ENCODE measurements at places on chromosomes 1 and 21.

GRCh38 chr1:202270871-202271326, 70.8 kb downstream of the UBE2T start:
- DNase-seq = no peak

DNA sequence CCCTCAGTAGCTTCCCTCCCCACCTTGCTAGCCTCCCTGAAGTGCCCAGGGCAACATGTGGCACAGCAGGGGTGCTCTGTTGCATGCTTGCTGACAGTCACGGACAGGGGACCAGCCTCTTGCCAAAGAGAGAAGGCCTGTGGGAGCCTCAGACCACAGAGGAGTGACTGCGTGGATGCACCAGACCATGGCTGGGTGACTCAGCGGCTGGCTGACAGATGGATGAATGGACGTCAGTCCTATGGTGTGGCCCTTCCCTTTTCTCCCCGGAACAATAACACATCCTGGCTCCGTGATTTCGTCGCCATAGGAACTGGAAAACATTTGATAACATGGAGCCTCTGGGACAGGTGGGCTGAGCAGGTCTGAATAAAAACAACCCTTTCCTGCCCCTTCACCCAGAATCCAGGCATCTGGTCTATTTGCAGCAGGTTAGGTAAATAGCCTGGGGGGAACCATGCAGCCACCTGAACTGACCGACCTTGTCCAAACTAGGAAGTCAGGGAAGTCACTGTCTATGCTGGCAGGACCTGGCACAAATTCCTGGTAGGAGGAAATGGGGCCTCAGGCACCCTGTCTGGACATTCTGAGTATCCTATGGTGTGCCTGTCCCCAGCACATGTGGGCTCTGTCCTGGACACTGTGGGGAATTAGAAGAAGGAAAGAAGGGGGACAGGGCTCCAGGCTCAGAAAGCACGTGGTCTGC, 53.3 kb downstream of the NENF start:
- peak; percentile 91 for DNase-seq

DNA sequence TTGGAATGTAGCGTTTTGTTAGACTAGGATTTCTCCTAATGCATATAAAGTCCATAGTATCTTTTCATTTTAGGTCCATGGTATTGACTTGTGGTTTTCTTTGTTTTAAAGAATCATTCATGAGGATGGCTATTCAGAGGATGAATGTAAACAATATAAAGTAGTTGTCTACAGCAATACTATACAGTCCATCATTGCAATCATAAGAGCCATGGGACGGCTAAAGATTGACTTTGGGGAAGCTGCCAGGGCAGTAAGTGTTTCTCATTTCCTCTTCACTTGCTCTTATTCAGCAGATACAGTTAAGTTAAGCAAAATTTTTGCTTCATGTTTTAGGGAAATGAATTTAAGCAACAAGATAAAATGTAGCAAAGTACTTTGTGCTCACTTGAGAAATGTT, 25.4 kb downstream of the GNAI3 start:
- no peak for DNase-seq

DNA sequence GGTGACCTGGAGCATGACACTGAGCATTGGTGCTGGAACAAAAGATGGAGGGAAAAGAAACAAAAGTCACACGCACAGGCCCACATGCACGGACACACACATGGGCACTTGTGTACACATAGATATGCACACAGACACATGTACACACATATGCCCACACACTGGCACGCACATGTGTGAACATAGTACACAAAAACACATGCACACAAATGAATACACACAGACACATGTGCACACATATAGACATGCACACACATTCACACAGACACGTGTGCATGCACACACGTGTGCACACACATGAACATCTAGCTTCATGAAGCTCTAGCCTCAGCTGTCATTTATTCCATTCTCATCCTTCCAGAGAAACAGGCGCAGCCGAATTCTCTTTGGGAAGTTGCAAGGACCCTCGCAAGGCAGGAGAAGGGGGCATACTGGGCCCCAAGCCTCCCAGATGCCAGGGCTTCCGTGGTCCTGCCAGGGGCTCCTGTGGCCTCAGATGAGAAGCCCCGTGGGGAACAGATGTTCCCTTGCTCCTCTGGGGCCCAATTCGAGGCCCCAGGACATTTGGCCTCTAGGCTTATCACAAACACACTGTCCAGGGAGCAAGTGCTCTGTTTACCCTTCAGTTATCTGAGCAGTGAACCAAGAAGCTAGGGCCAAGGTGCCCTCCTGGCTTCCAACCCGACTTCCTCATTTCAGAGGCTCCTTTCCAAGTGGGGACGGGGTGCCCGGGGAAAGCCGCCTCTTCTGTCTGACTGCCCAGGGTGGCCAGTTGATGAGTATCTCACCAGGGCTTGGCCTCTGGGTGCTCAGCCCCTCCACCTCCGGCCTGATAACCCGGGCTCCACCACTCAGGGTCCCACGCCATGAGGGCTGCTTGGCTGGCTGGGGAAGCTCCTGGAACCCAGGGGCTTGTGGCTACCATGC, 116.4 kb upstream of the ARHGEF16 start:
- DNase-seq = no peak

DNA sequence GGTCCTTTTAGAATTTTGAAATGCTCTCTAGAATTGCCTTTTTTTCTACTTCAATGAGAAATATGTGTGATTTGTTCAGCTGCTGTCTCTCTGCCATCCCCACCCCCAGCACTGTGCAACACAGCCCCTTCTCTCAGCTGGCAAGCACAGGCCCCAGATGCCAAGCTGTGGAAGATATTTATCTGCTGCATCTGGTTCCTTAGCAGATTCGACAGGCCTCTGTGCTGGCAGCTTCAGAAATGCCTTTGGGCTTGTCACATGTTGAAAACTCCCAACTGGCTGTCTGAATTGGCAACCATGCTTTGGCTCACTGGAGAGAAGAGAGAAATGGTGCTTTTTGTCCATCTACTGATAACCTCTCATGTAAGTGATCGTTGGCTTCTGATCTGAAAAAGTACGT, 206.7 kb upstream of the C1orf87 start:
- DNase-seq = peak; percentile 2

GRCh38 chr1:180301135-180301742, 71.2 kb downstream of the LHX4 start:
- DNase-seq = peak; percentile 28

DNA sequence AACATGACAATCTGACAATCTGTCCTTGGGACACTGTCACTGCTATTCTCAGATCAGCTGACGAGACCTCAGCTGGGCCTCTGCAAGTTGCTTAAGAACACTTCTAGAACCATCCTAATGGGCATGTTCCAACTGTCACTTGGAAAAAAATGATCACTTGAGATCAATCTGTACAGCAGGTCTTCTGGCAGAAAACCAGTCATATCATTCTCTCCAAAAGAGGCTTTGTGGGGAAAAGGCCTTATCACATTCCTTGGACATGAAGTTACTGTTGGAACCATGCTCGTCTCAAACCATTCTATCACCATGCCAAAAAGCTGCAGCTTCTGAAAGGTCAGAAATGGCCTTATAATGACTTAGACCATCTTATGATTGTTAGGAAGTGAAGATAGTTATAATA, 744.2 kb downstream of the USP25 start:
- DNase-seq = no peak

- no peak for DNase-seq
Measured at GRCh38 chr21:36511484-36512220, 31.7 kb upstream of the CLDN14 start.

DNA sequence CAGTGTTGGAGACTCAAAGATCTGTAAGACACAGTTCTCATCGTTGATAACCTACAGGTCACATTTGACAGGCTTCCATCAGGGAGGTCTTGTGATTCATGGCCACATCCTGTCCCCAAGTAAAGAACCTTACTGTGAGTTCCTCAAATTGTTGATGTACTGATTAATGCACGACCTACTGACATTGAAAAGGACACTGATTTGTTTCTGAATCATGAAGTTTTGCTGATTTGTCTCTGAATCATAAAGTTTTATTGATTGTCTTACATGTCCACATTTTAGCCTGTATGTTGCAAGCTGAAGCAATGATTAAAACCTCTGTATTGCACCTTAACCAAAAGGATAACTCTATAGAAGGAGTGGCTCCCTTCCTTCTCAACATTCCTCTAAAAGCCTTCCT, 476.3 kb upstream of the RUNX1 start:
- no peak for DNase-seq

GRCh38 chr21:39481886-39482285, 30.1 kb downstream of the SH3BGR start:
- DNase-seq = no peak

GRCh38 chr1:41578712-41579335, 94.3 kb upstream of the EDN2 start:
- DNase-seq = peak; percentile 32

Data from HFFc6 (cell line).